OCI-LY7 (cell line): ENCODE measurements at places on chromosomes 7 and 10. TPM values are rescaled to one million over a fixed set of nuclear protein-coding genes. Genes with fewer than 3 reads are reported as not detected.

Gene LIPN
- total RNA-seq = not detected in 2 replicates

Gene GGCT
- total RNA-seq = 81.3 and 84.5 TPM in 2 replicates

DNA sequence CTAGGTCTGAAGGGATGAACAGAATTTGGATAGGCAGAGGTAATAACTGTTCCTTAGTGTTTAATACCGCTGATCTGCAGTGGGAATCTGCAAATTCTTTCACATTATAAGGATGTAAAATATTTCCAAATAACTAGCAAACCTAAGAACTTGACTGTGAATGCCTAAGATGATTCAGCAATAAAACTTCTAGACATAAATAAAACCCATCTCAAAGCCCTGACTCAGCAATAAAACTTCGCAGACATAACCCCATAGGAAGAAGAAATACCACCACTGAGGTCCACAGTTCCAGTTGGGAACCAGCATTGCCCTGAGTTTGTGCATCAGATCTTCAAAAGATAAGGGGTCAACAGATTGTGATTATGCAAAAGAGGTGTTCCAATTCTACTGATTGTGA, 354.2 kb downstream of the GFRA1 start:
- DNase-seq = no peak

GRCh38 chr7:27549606-27550005, 113.1 kb downstream of the HIBADH start:
- DNase-seq = no peak

- no peak for DNase-seq
These were observed 5.3 kb downstream of the FBH1 start for GRCh38 chr10:5895365-5895764.

DNA sequence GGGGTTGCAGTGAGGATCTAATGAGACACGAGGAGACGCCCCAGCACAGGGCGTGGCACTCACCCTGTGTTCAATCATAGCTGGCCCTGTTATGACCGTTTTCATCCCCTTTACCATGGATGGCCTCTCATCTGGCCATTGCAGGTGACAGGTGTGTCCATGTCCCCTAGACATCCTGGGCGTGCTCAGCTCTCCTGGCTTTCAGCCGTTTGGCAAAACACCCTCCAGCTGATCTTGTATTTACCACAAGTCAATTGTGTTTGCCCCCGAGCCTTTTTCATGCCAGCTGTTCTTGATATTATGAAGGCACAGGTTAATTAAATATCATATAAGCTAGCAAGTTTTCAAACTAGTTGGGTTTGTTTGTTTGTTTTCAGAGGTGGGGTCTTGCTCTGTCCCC, 97.1 kb downstream of the CHST15 start:
- DNase-seq = no peak

- no peak for DNase-seq
These were observed 53.0 kb downstream of the ASNS start for GRCh38 chr7:97819161-97819560.

Gene PLEKHS1
- not detected in 2 replicates for total RNA-seq

DNA sequence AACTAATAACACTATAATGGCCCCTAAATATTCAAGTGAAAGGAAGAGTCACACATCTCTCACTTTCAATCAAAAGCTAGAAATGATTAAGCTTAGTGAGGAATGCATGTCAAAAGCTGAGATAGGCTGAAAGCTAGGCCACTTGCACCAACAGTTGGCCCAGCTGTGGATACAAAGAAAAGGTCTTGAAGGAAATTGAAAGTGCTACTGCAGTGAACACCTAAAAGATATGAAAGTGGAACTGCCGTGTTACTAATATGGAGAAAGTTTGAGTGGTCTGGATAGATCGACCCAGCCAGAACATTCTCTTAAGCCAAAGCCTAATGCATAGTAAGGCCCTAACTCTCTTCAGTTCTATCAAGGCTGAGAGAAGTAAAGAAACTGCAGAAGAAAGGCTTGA, 12.1 kb upstream of the SNX13 start:
- peak; percentile 45 for DNase-seq

DNA sequence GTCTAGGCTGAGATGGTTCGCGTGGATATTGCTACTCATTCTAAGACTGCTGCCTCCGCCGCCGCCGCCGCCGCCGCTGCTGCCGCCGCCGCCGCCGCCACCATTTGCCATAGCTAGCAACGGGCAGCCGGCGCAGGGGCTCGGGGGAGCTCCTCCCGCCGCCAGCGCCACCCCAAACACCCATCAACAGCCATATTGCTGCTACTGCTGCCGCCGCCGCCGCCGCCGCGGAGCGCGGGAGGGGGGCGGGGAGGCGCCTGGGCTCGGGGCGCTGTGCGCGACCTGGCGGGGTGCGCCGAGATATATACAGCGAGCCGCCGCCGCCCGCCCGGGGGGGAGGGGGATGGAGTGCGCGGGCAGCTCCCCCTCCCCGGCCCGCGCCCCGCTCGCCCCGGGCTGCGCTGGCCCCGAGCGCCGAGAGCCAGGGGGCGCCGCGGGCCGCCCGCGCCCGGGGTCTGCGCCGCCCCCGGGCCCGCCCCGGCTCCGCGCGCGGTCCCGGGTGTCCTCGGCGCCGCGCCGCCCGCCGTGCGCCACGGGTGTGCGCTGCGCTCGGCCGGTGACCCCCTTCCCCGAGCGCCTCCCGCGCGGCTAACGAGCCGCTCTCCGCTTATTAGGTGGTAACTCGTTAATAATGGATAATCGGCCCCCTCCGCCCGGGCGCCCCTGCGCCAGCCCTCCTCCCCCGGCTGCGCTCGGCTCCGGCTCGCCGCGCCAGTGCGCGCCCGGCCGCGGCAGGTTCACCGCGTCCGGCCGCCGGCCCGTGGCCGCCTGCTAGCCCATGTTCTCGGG, at the start of gene KCNMA1:
TSS of gene KCNMA1 (minus strand) at position 277 of the 789 bp plus-strand sequence.
- no peak for DNase-seq

GRCh38 chr7:52726493-52726892, 308.9 kb upstream of the POM121L12 start:
- DNase-seq = no peak

DNA sequence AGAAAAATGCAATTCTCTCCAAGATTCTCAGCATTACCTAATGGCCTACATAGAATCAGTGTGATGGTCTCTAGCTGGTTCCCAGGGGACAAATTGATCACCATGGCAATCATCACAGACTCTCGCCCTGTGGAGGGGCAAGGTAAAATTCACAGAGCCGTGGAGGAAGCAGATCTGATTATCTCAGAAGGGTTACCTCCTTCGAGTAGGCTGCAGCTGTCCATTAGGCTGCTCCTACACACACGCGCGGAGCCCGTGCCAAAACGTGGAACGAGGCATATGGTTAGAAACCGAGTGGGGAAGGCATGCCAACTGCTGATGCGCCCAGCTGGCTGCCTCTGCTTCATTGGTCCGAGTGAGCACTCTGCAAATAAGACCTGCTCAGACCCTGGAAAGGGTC, 52.8 kb upstream of the PTER start:
- DNase-seq = no peak

DNA sequence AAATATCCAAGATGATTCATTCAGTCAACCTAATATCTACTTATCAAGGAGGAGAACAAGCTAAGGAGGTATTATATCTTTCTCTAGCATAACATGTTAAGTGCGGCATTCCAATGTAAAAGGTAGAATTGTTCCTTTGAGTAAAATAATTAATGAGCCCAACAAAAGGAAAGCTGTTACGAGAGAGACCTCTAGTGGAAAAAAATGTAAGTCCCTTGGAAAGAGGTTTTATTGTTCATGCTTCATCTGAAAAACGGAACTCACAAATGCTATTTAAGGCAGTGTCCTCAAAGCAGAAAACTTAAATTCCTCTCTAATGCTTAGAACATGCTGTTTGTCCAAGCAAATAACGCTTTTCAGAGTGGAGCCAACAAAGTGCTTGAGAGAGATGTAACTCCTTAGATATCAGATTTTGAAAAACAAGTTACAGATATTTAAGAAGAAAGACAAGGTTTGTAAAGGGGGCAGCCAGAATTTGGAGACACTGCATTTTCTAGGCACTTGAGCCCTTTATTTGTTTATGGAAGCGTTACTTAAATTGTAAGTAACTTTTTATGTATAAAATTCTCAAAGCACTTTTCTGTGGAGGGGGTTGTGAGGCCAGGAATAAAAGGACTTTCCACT, 119.9 kb downstream of the TFEC start:
- peak; percentile 33 for DNase-seq

DNA sequence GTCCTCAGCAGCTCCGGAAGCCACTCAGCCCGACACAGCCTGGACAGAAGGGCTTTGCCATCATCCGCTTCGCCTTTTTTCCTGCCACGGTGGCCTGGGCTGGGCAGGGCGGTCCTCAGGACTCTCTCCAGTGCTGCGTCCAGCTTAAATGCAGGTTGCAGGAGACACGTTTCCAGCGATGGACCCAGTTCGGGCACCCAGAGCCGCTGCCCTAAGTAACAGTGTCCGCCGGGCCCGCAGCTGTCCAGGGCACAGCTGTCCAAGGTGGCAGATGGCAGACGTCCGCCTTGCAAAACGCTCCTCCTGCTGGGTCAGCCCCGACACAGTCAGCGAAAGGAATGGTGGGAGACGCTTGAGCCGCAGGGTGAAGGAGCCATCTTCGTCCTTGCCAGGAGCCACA, 37.0 kb upstream of the FOXL3 start:
- DNase-seq = no peak

DNA sequence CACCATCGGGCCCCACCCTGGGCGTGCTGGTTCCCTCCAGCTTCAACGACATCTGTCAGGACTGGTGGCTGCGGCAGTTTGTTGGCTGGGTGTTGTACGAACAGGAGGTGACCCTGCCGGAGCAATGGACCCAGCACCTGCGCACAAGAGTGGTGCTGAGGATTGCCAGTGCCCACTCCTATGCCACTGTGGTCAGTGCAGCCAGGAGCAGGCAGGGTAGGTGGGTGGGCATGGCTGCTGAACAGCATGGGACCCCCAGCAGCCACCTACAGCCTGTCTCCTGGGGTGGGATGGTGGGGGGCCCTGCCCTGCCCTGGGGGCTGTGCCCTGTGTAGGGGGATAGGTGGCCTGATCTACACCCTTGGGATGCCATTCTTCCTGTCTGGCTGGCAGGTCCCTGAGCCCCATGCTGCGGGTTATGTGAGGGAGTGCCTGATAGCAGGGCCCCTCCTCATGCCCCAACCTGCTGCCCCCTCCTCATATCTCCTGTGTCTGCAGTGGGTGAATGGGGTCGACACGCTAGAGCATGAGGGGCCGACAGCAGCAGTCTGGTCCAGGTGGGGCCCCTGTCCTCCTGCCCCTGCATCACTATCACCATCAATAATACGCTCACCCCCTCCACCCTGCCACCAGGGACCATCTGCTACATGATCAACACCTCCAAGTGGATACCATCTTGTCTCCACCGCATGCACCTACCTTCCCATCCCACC, 56.9 kb downstream of the ZNF727 start:
- DNase-seq = no peak

GRCh38 chr10:132178672-132179545, 7.8 kb upstream of the DPYSL4 start:
- no peak for DNase-seq

GRCh38 chr10:1150638-1150955, 94.4 kb downstream of the WDR37 start:
- no peak for DNase-seq

DNA sequence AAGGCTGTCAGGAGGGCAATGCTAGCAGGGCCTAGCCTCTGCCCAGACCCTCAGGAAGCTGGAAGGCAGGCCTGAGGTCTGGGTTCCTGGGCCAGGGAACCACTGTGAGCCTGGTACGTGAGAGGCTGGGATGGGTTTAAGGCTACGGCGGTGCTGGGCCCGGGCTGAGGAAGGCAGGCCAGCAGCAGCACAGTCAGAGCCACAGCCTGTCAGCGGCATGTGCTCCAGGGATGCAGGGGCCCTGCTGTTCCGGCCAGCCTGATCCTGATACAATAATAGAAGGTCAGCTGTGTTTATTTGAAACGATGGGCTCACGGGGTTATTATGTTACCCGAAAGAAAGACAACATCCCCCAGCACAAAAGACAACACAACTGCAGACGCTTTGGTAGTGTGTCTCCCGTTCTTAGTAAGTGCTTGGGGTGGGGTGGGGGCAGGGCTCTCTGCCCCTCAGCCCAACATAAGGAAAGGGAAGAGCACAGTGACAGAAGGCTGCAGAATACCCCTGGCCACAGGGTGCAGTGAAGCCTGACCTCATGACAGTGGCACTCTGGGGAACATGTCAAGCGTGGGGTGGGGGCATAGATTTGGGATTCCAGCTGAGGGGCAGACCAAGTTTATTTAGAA, 95.0 kb downstream of the COL13A1 start:
- DNase-seq = no peak

DNA sequence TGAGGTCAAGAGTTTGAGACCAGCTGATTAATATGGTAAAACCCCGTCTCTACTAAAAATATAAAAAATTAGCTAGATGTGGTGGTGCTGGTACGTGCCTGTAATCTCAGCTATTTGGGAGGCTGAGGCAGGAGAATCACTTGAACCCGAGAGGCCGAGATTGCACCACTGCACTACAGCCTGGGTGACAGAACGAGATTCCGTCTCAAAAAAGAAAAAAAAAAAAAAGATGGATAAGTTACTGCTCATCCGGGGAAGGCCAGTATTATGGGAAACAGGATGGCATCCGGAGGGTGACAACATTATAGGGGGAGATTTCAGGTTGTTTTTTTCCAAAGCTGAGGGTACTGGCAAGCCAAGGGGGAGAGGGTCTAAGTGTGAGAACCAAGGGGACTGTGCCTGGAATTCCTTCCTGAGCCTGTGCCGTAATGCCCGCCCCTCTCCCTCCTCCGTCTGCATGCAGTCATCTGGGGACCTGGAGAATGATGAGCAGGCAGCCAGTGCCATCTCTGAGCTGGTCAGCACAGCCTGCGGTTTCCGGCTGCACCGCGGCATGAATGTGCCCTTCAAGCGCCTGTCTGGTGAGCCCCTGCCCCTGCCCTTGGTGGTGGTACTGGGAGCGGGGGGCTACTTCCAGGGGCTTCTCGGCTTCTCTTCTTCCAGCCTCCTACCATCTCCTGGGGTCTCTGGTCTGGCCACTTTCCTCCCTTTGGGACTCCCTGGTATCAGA, 4.4 kb downstream of the LAMTOR4 start:
- DNase-seq = no peak

Gene FAM237B
- total RNA-seq = not detected in 2 replicates

Gene CHCHD2
- 478 and 522 TPM in 2 replicates for total RNA-seq

DNA sequence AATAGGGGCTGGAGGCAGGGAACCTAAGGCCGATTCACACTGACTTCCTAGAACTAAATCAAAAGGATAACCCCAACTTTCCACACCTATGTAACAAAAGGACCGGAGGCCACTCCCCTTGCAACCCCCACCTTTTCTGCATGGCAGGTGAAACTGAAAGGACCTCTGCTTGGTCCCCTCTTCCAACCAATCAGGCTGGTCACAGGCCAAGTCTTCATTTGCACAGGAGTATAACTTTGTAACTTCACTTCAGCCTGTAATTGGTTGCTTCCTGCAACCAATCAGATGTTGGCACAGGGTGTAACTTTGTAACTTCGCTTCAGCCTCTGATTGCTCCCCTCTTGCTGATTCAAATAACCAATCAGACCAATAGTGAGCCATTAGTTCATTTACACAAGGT, 190.0 kb downstream of the FAM107B start:
- DNase-seq = no peak

DNA sequence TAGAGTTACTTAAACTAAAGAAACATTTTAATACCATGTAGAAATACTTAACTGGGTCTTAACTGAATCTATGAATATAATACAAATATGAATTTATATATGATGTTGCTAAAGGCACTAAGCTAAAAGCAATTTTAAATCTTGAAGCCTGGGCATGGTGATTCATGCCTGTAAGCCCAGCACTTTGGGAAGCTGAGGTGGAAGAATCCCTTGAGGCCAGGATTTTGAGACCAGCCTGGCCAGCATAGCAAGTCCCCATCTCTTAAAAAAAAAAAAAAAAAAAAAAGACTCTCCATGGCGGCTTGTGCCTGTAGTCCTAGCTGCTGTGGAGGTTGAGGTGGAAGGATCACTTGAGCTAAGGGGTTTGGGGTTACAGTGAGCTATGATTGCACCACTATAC, 95.3 kb downstream of the CCSER2 start:
- no peak for DNase-seq

Gene FZD8
- 3.9 and 4.2 TPM in 2 replicates for total RNA-seq

Gene NEURL1
- total RNA-seq = not detected in 2 replicates
